Neuronal stem cell (in vitro differentiated cells): ENCODE measurements at places on chromosomes 16 and 17.

- no peak for DNase-seq
Measured at GRCh38 chr17:3981455-3981854, 17.2 kb upstream of the ATP2A3 start.

DNA sequence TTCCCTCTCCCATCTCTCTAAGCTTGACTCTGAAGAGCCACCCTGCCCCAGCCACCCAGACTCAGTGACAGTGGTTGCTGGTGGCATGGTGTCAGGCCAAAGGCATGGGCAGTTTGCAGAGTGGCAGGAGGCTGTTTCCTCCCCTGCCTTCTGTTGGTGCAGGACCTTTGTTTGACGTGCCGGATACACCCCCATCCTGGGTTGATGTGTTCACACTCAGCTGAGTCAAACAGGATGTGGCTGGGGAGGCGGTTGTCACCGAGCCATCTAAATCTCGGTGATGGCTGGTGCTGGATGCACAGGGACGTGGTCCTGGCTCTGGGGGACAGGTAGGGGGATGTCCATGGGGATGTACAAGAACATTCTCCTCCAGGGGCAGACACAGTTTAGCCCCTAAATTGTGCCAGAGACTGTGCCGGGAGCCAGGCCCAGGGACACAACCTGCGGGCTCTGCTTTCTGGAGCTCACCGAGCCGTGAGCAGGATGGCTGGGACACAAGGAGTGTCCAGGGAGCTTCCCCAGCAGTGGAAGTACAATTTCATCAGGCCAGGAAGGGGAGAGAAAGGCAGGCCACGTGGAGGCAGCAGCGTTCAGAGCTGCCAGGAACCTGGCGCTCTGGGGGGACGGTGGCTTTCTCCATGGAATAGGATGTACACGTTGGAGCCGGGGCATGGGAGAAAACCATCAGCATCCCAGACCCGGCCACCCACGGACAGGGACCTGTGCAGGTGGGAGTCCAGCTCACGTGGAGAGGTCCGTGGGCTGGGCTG is 264.2 kb downstream of the SEC14L1 start:
- no peak for DNase-seq

DNA sequence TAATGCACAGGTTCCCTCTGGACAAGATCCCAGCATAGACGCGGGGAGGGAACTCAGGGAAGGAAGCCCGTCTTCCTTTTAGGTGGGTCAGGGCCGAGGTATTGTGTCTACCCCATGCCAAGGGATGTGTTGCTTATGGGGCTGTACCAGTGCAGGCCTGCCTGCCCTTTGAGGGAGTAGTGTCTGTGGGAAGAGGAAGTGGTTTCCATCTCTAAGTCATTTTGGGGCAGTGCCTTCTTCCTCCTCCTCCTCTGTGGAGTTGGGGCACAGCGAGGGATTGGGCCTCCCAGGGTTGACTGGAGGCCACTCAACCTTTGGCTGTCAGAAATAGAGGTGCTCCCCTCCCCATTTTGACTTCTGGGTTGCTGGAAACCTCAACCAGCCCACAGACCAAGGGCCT is 26.5 kb downstream of the GJD3 start:
- no peak for DNase-seq

- DNase-seq = no peak
Measured at GRCh38 chr16:88022076-88023042, 71.1 kb downstream of the BANP start.

DNA sequence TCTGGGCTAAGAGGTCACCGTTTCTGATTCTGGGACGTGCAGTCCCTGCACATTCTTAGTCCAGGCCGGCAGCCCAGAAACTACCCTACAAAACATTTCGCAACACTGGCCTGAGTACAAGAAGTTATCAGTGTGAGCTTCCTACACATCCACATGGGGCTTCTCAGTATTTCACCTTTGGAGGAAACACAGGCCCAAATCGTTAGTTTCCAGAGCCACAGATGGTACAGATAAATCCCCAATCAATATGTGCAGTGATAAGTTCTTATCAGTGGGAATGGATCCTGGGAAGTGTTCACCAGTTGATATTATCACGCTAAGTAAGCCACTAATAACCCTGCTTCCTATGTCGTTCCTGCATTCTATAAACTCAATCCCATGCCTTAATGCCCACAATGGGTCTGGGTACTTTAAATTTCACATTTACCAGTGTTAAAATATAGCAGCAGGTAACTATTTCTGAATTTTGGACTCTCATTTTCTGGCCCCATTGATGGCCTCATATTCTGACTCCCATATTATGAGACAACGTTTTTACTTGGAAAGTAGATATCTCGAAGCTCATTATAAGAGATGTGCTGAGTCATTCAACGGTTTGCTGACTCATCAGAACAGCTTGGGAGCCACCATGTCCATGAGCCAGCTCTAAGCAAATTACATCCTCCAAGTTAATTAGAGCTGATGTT is 370.2 kb upstream of the MAF start:
- DNase-seq = no peak

GRCh38 chr17:41599680-41600079 is 12.9 kb downstream of the KRT16 start:
- DNase-seq = no peak

- no peak for DNase-seq
Measured at GRCh38 chr16:19607616-19608280, 52.2 kb downstream of the VPS35L start.

- no peak for DNase-seq
Measured at GRCh38 chr16:89366561-89367537, 123.5 kb downstream of the ANKRD11 start.

- no peak for DNase-seq
Measured at GRCh38 chr17:68457168-68457538, at the start of gene WIPI1. Gene WIPI1, minus strand, starts transcription at chr17:68457496. Its CDS starts 75 bp downstream, at chr17:68457421.

DNA sequence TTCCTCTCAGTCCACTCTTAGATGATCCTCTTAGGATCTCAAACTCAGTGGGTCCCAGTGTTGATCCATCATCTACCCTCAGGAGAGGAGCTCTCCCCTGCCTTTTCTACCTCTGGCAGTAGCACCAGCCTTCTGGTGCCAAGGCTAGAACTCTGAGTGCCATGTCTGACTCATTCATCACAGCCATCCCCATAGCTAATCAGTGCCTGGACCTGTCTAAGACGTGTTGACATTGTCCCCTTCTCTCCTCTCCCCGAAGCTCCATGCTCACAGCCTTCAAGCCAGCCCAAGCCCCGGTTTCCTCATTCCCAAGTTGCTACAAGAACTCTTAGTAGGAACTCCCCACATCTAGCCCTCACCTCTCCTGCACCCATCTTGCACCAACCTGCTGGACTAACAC is 73.5 kb upstream of the GRIN2A start:
- DNase-seq = no peak

DNA sequence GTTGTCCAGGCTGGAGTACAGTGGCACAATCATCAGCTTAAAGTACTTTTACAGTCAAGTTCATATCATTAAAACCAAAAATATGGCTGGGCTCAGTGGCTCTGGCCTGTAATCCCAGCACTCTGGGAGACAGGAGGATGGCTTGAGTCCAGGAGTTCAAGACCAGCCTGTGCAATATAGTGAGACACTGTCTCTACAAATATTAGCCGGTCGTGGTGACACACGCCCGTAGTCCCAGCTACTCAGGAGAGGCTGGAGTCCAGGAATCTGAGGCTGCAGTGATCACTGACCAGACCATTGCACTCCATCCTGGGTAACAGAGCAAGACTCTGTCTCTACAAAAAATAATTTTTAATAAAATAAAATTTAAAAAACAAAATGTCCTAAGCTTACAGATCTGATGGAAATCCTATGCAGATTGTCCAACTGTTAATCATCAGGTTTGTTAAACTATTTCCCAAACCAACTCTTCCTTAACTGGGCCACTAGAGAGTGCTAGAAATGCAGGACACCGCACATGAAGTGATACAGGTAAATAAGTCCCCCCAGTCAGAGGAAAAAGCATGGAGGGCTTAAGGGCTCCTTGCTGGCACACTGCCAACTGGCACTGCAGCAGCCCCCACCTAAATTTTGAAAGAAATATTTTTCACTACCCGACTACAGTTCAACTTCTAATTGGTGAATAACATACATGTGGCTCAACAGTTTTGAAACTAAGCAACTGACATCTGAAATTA is 2.8 kb downstream of the USP22 start:
- DNase-seq = no peak

GRCh38 chr16:76466871-76467270 is 189.7 kb downstream of the CNTNAP4 start:
- no peak for DNase-seq

- DNase-seq = no peak
Measured at GRCh38 chr17:78889531-78889930, 13.5 kb downstream of the CEP295NL start.

- no peak for DNase-seq
Measured at GRCh38 chr16:52545898-52546266, 1.1 kb downstream of the TOX3 start.

- DNase-seq = no peak
Measured at GRCh38 chr17:61459939-61460718, 7.9 kb downstream of the TBX4 start.
